ENCODE measurements at places on chromosomes 16 and 17. TPM values are rescaled to one million over a fixed set of nuclear protein-coding genes. Genes with fewer than 3 reads are reported as not detected.

GRCh38 chr16:86504315-86505184 lies 5.8 kb upstream of the FOXF1 start:
- H3K27me3 ChIP-seq: peaks cover 86% of the 10 kb centered on the region
- no peak for DNase-seq
- H3K36me3 ChIP-seq: peaks cover 2% of the 10 kb centered on the region
- H3K4me3 ChIP-seq: no peak overlapping the region
- H3K27ac ChIP-seq: no peak overlapping the region

DNA sequence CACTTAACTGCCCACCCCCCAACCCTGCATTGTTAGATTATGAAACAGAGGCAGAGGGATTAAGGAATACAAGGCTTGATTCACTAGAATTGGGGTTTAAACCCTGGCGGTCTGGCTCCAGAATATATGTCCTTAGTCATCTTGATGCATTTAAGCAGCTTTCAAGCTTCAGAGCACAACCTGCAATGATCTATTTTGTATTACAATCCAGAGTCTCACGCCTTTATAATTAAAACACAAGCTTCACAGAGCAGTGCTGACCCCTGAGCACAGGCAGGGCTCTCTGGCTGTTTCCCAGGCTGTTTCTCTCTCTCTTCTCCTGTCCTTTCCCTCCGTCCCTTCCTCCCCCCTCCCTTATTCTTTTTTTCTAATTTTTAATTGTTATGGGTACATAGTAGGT lies 209.1 kb downstream of the SPECC1 start:
- H3K27me3 ChIP-seq: peaks cover 8% of the 10 kb centered on the region
- H3K4me3 ChIP-seq: no peak overlapping the region
- H3K4me1 ChIP-seq: no peaks in the 10 kb centered on the region
- H3K27ac ChIP-seq: no peak overlapping the region
- DNase-seq: no peak

DNA sequence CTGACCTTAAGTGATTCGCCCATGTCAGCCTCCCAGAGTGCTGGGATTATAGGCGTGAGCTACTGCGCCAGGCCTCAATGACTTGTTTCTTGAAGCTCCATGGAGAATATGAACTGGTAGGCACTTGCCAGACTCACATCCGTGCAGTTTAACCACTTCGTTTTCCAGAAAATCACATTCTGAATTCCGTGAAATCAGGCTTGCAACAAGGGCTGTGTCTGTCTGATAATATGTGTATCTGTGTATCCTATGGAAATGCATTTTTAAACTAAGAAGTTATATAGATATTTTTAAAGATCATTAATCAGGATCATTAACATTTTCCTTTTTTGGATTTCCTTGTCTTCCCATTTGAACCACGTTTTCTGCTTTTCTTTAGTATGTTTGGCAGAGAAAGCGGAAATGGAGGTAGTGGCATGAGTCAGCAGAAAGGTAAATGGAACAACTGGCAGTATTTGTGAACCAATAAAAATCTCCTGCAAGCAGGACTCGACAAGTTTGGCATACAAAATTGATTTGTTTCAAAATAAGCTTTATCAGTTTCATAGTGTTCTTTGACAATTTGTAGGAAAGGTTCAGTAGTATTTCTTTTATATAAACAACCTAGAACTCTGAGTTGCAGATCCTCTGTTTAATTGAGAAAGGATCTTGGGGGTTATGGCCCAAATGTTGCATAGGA lies 33.0 kb downstream of the USP10 start:
- no peak overlapping the region for H3K27ac ChIP-seq
- peaks cover 16% of the 10 kb centered on the region for H3K36me3 ChIP-seq
- H3K27me3 ChIP-seq: no peaks in the 10 kb centered on the region
- no peak for DNase-seq
- no peak overlapping the region for H3K4me3 ChIP-seq

DNA sequence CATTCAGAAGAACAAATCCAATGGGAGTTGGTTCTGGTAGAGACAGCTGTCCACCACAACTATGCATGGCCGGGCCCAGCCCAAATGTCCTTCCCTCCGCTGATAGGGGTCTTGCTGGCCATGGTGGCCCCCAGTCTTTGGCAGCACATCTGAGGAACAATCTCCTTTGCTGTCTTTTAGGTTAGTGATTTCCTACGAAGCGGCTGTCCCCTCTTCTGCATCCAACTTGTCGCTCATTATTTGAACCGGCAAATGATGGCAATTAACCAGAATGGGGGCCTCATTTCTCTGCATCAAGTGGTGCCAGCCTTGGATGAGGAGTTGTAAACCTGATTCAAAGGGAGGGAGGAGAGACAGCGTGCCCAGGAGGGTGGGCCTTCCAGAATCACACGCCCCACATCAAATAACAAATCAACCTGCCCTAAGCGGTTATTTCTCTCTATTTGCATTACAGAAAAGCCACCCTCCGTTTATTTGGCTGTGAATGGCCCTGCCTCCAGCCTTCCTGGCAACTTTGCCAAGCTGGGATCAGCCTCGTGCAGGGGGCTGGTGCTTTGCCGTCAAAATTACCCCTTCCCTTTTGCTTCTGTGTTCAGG lies 156.5 kb downstream of the RGS9 start:
- DNase-seq: no peak
- peaks cover 13% of the 10 kb centered on the region for H3K27me3 ChIP-seq
- no peak overlapping the region for H3K4me3 ChIP-seq

DNA sequence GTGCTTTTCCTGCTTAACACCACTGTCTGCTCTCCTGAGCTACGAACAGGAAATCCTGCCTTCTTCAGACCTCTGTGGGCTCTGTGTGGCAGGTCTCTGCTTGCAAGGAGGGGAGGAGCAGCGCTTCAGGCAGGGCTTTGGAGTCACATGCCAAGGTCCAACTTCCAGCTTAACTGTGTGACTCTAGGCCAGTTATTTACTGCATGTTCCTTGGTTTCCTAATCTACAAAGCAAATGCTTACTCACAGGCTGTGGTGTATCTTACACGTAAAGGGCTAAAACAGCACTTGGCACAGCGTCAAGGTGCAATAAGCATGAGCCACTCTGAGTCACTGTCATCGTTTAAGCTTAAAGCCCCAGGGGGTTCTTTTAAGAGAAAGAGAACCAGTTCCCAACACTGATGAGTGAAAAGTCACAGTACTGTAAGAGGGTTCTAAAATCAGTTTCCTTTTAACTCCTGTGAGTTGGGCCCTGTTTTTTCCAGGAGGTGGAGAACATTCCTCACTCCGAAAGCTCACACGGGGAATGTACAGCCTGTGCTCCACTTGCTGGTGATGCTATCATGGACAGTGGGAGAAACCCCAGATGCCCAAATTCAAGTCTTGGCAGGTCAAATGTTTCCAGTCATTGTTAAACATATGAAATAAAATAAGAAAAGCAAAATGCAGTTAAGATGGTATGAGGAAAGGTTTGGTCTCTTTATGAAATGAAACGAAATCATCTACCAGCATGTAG lies 54.1 kb upstream of the BCAR1 start:
- no peak overlapping the region for H3K27ac ChIP-seq
- peak; percentile 1 for DNase-seq
- peaks cover 19% of the 10 kb centered on the region for H3K4me1 ChIP-seq
- no peak overlapping the region for H3K4me3 ChIP-seq
- peaks cover 1% of the 10 kb centered on the region for H3K27me3 ChIP-seq

- H3K36me3 ChIP-seq: peaks cover 45% of the 10 kb centered on the region
- no peaks in the 10 kb centered on the region for H3K27me3 ChIP-seq
- no peak for DNase-seq
- H3K27ac ChIP-seq: no peak overlapping the region
- H3K4me1 ChIP-seq: peaks cover 45% of the 10 kb centered on the region
These were observed 11.3 kb downstream of the TMC6 start for GRCh38 chr17:78117027-78117981.

DNA sequence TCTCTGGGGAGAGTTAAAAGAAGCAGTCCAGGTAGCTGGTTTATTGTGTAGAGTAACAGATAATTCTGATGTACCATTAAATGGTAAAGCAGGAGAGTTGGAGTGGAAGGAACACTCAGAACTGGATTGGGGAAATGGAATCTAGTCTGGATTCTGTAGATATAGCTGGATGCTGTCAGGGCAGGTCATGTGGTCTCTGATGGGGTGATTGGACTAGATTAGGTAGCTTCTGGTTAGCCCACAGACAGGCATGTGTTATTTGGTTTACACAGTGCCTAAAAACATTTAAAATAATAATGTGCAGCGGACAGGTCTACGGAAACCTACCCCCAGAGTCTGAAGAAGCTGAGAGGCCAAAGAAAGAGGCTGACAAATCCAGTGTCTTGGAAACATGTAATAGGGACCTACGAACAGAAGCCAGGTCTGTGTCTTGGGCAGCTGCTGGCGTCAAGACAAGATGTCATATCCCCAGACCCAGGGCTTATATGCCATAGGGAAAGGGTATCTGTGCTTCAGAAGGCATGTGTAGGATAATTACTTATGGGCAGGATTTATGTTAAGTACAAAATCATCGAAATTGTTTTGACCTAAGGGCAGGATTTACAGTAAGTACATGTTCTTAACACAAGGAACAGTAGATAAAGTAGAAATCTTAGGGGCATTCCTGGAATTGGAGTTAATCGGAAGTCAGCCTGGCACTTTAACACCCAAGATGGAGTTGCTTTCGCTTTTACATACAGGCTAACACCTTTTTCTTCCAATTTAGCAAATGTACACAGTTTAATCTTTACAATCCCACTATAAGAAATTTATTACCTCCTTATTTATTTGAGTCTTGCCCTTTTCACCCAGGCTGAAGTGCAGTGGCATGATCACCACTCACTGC lies 12.4 kb downstream of the LUC7L3 start:
- no peaks in the 10 kb centered on the region for H3K27me3 ChIP-seq
- no peak overlapping the region for H3K4me3 ChIP-seq
- peaks cover 2% of the 10 kb centered on the region for H3K36me3 ChIP-seq

DNA sequence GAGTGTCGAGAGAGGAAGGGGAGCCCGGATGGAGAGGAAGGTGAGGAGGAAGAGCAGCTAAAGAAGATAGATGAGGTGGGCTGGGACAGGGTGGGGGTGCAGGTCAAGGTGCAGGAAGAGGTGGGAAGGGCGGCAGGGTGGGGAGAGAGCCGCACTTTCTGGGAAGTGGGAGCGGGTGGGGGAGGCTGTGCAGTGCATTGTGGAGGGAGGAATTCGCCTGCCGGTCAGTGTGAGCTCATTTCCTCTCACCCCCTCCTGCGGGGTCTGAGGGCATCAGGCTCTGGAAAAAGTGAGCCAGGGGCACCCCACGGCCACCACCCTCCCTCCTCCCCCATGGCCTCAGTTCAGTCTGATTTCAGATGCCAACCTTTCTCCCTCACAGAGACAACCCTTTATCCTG lies 2.5 kb upstream of the ARHGAP23 start:
- no peaks in the 10 kb centered on the region for H3K36me3 ChIP-seq
- H3K4me3 ChIP-seq: no peak overlapping the region
- no peak for DNase-seq
- H3K27me3 ChIP-seq: peaks cover 51% of the 10 kb centered on the region
- no peak overlapping the region for H3K27ac ChIP-seq

GRCh38 chr16:81264386-81264785 lies 25.9 kb downstream of the BCO1 start:
- H3K27ac ChIP-seq: no peak overlapping the region
- H3K27me3 ChIP-seq: peaks cover 9% of the 10 kb centered on the region
- H3K4me3 ChIP-seq: no peak overlapping the region
- peaks cover 9% of the 10 kb centered on the region for H3K4me1 ChIP-seq
- no peak for DNase-seq

GRCh38 chr17:52696362-52696761 lies 537.8 kb upstream of the CA10 start:
- no peak for DNase-seq
- no peaks in the 10 kb centered on the region for H3K36me3 ChIP-seq
- H3K4me1 ChIP-seq: no peaks in the 10 kb centered on the region
- H3K27ac ChIP-seq: no peak overlapping the region

DNA sequence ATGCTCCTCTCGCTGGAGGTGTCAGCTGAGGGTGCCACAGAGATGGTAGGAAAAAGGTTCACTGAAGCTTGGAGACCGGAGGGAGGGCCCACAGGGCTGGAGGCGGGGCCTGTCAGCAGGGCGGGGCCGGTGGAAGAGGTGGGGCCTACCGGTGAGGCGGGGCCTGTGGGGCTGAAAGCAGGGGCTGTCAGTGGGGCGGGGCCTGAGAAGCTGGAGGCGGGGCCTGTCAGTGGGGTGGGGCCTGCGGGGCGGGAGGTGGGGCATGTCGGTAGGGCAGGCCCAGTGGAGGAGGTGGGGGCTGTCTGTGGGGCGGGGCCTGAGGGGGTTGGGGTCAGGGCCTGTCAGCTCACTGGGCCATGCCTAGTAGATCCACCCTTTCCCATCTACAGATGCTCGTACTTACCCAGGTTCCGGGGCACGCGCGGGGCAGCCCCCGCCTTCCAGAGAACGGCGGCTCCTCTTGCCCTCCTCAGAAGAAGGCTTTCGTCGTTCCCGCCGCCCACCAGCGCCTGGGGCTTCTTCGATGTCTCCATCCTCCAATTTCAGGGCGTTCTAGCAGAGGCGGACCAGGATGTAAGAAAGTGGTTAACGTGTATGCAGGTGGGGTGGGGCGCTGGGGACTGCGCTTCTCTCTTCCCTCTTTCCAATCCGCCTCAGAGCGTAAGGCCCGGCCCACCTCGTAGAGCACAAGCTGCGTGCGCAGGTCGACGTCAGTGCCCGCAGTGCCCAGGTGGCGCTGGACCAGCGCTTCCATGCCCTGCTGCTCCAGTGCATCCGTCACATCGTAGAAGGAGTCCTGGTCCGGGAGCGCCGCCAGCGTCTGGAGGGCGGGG lies 9.8 kb downstream of the TMEM208 start:
- H3K36me3 ChIP-seq: peaks cover 29% of the 10 kb centered on the region
- H3K27ac ChIP-seq: peak overlapping the region; percentile 80
- peaks cover 17% of the 10 kb centered on the region for H3K4me1 ChIP-seq
- DNase-seq: peak; percentile 73
- no peaks in the 10 kb centered on the region for H3K27me3 ChIP-seq

GRCh38 chr16:78775161-78775561 lies 675.7 kb downstream of the WWOX start:
- peak; percentile 41 for DNase-seq
- H3K4me3 ChIP-seq: no peak overlapping the region
- peaks cover 11% of the 10 kb centered on the region for H3K36me3 ChIP-seq
- no peaks in the 10 kb centered on the region for H3K27me3 ChIP-seq

GRCh38 chr17:45162025-45162687 lies 481 bp downstream of the HEXIM2 start:
- H3K4me3 ChIP-seq: peak overlapping the region; percentile 98
- no peaks in the 10 kb centered on the region for H3K27me3 ChIP-seq
- peaks cover 14% of the 10 kb centered on the region for H3K36me3 ChIP-seq
- H3K4me1 ChIP-seq: peaks cover 30% of the 10 kb centered on the region

DNA sequence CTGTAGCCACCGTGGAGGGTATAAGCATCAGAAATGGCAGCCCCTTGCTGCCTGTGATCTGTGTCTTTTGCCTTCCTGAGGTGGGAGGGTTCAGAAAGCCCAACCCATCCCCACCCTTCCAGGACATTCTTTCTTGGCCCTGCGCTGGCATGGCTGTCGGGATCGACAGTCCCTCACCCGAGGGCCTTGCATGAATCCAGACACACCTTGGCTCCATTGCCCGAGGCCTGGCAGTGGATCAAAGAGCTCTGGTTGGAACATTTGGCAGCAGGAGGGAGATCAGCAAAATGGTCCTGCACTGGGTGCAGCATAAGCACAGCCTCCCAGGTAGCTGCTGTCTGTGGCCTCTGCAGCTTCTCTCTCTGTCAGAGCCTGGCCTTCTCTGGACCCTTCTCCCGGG lies 246.6 kb upstream of the MAF start:
- DNase-seq: no peak
- H3K27ac ChIP-seq: no peak overlapping the region
- H3K36me3 ChIP-seq: peaks cover 1% of the 10 kb centered on the region
- H3K4me1 ChIP-seq: peaks cover 54% of the 10 kb centered on the region
- no peak overlapping the region for H3K4me3 ChIP-seq

The AATK gene
- 0.62 TPM for total RNA-seq

The TBC1D3E gene
- not detected for total RNA-seq

The CRK gene
- 24.2 TPM for total RNA-seq

The COQ9 gene
- total RNA-seq: 51.6 TPM

The KRTAP2-3 gene
- total RNA-seq: not detected

The DBNDD1 gene
- total RNA-seq: 0.18 TPM

The MT1F gene
- total RNA-seq: 4.3 TPM
